Bladder microvascular endothelial cell (primary cell): ENCODE measurements at places on chromosomes 11 and 22. TPM values are rescaled to one million over a fixed set of nuclear protein-coding genes. Genes with fewer than 3 reads are reported as not detected.

Gene SPECC1L
- total RNA-seq: 25.7 and 67.4 TPM in 2 replicates

Gene POU2AF2
- not detected in 2 replicates for total RNA-seq

Gene IL18BP
- total RNA-seq: 2.6 and 6.0 TPM in 2 replicates

Gene RAG2
- total RNA-seq: not detected in 2 replicates

Gene FOLR1
- total RNA-seq: not detected in 2 replicates

Gene OR2AG2
- under 0.01 and 0.31 TPM in 2 replicates for total RNA-seq

Gene CTSC
- 20.6 and 54.6 TPM in 2 replicates for total RNA-seq

Gene MEN1
- total RNA-seq: 9.4 and 26.4 TPM in 2 replicates

Gene AMOTL1
- total RNA-seq: 17.8 and 47.6 TPM in 2 replicates

Gene ART1
- total RNA-seq: not detected in 2 replicates

Gene CYB5R2
- total RNA-seq: 0.06 and 1.9 TPM in 2 replicates

Gene FREY1
- 0.44 and 0.49 TPM in 2 replicates for total RNA-seq

Gene GLYAT
- not detected in 2 replicates for total RNA-seq

Gene GPHA2
- total RNA-seq: not detected in 2 replicates

Gene NAV2
- total RNA-seq: 5.0 and 25.0 TPM in 2 replicates

Gene OOSP2
- total RNA-seq: not detected in 2 replicates

Gene TRIM48
- total RNA-seq: not detected in 2 replicates

Gene CATSPERZ
- 0.49 TPM in 1 of 2 replicates, not detected in the other for total RNA-seq

Gene TRIM51
- not detected in 2 replicates for total RNA-seq

Gene BAD
- 39.1 and 60.1 TPM in 2 replicates for total RNA-seq
